WTC11 (cell line): ENCODE measurements at places on chromosomes 7 and 10. TPM values are rescaled to one million over a fixed set of nuclear protein-coding genes. Genes with fewer than 3 reads are reported as not detected.

GRCh38 chr7:27156916-27157701 is 634 bp upstream of the HOXA7 start:
- no peak overlapping the region for H3K27ac ChIP-seq
- H3K36me3 ChIP-seq: peaks cover 3% of the 10 kb centered on the region
- no peak for DNase-seq

DNA sequence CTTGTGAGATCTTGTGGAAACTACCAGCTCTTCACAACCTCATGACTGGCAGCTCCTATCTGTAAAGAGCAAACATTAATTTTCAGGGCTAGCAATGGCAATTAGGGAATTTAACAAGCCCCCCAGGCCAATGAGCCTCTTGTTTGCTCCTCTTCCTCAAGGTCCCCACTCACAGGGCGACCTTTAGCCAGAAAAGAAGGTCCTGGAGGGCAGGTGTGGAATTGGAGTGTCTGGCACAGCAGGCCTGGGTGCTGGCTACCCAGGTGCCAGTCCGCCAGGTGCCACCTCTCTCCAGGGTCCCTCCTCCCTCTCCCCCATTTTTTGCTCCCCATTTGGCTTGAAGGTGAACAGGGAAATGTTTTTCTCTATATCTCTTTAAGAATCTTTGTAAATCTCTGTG is 1.9 kb upstream of the CEP55 start:
- peaks cover 25% of the 10 kb centered on the region for H3K4me1 ChIP-seq
- H3K4me3 ChIP-seq: no peak overlapping the region
- H3K27ac ChIP-seq: no peak overlapping the region
- DNase-seq: no peak

DNA sequence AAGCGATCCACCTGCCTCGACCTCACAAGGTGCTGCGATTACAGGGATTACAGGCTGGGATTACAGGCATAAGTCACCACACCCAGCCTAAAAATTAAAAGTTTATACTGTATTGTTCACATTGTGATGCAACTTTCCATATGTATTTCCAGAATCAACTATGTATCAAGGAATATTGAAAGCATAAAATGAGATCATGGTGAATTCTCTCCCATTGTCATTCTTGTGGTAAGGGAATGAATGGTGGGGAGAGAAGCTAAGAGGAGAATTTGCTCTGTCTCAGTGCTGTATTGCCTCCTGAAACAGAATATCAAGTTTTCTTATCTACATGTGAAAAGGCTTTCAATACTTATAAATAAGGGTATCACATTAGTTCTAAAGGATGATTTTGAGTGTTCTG is 81.7 kb downstream of the CD36 start:
- H3K27ac ChIP-seq: no peak overlapping the region
- peaks cover 4% of the 10 kb centered on the region for H3K36me3 ChIP-seq
- DNase-seq: no peak
- no peak overlapping the region for H3K4me3 ChIP-seq
- H3K27me3 ChIP-seq: no peaks in the 10 kb centered on the region

- no peak for DNase-seq
- no peak overlapping the region for H3K27ac ChIP-seq
- no peaks in the 10 kb centered on the region for H3K4me1 ChIP-seq
- no peak overlapping the region for H3K4me3 ChIP-seq
Measured at GRCh38 chr7:46393142-46393541, 472.1 kb upstream of the IGFBP3 start.

DNA sequence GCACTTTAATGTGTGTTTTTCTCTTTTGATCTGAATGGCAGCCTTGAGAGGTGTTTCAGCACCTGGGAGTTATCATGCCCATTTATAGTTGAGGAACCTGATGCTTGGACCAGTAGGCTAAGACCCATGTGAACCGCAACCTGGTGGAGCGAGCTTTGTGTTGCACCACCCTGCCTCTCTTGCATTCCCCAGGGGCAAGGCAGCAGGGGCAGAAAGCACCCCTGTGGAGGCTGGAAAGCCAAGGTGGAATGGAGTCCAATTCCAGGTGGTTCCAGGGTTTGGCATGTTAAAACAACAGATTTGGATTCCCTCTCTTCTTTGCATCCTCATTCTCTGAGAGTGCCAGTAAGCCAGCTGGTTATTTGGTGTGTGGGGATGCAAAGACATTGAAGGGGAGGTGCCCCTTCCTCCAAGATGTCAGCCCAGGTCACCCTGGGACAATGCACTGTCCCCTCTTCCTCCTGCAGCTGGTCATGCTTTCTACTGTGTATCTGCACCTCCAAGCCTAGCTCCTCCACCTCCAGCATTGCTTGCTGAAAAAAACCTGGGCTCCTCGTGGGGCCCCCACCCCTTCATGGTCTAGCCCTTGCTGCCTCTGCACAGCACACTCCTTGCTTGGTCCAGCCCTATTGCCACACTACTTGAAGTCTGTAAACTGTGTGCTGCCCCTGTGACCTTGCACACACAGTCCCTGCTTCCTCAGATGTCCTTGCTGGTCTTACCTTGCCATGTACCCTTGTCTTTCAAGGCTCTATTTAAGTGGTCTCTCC is 5.6 kb upstream of the CDH23 start:
- DNase-seq: no peak
- peaks cover 7% of the 10 kb centered on the region; the same call in 1 of the 2 replicates for H3K4me1 ChIP-seq
- no peak overlapping the region for H3K4me3 ChIP-seq
- H3K36me3 ChIP-seq: no peaks in the 10 kb centered on the region
- H3K27me3 ChIP-seq: peaks cover 22% of the 10 kb centered on the region

- peak overlapping the region; percentile 77; the same call in 1 of the 2 replicates for H3K27ac ChIP-seq
- peaks cover 49% of the 10 kb centered on the region for H3K36me3 ChIP-seq
- peaks cover 16% of the 10 kb centered on the region for H3K4me1 ChIP-seq
- DNase-seq: no peak
Measured at GRCh38 chr10:27150261-27150660, 3.9 kb downstream of the YME1L1 start.

GRCh38 chr7:148811892-148812291 is 72.2 kb downstream of the EZH2 start:
- H3K27ac ChIP-seq: no peak overlapping the region
- DNase-seq: no peak
- peaks cover 16% of the 10 kb centered on the region for H3K4me1 ChIP-seq
- H3K27me3 ChIP-seq: no peaks in the 10 kb centered on the region
- peaks cover 54% of the 10 kb centered on the region for H3K36me3 ChIP-seq

- H3K27me3 ChIP-seq: no peaks in the 10 kb centered on the region
- no peak overlapping the region for H3K4me3 ChIP-seq
- DNase-seq: no peak
- H3K27ac ChIP-seq: no peak overlapping the region
Measured at GRCh38 chr10:86439544-86439943, 72.9 kb upstream of the GRID1 start.

DNA sequence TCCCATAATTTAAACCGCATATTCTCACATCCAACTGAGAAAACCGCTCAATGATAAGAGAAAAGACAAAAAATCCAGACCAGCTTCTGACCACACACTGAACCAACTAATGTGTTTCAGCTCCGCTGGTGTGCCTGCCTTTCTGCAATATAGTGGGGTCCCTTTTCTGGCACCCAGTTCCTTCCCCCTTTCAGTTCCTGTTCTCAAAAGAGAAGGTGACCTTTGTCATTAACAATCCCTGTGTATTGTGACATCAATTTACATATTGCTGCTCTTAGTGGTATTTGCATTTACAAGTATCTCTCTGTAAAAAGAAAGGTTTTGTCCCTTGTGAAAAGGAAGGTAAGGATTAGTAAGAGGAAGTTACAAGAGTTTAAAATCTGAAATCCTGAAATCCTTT is 1.4 kb downstream of the PPP1R17 start:
- H3K4me3 ChIP-seq: peak overlapping the region; percentile 33
- peaks cover 3% of the 10 kb centered on the region for H3K27me3 ChIP-seq
- peaks cover 65% of the 10 kb centered on the region for H3K4me1 ChIP-seq
- no peak for DNase-seq
- H3K36me3 ChIP-seq: no peaks in the 10 kb centered on the region

The DRGX gene
- total RNA-seq: not detected in 3 replicates

The KCNMA1 gene
- 4.1 to 7.3 TPM (median 5.3 TPM) in 3 replicates for total RNA-seq

The SYT15 gene
- 1.2 to 1.6 TPM (median 1.5 TPM) in 3 replicates for total RNA-seq

The SLC18A2 gene
- total RNA-seq: 5.9 to 7.1 TPM (median 7.1 TPM) in 3 replicates

The PKD2L1 gene
- 0.09 TPM in 1 of 3 replicates, not detected in the others for total RNA-seq
